ENCODE measurements at places on chromosomes 1 and 21.

GRCh38 chr1:186502087-186502486 is 41.2 kb upstream of the PDC start:
- DNase-seq = no peak

DNA sequence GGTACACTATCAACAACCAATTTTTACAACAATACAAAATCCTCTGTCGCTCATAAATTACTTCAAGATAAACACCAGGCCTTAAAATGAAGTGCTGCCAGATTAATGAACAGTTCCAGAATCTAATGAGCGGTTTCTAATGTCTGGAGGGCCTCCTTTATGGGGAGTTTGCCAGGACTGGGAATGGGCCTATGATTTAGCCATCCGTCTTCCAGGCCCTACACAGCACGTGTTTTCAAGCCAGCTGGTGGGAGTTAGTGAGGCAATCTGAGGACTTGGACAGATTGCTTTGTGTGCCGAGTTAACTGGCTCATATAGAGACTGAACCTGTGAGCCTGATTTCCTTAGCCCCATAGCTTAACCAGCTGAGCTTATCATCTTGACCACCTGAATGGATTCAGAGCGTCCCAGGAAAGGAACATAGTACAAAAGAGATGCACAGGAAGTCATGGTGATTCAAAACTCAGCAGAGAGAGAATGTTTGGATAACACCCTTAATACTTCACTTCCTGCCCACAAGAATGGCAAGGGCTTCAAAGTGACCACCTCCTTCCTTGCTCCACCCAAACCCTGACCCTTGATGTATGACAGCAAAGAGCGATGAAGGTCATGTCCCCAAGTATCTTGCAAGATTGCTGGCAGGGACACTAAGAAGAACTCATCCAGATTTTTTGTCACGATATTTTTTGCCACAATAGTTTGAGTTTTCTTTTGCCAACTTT is 143.5 kb downstream of the SLC30A10 start:
- DNase-seq = no peak

DNA sequence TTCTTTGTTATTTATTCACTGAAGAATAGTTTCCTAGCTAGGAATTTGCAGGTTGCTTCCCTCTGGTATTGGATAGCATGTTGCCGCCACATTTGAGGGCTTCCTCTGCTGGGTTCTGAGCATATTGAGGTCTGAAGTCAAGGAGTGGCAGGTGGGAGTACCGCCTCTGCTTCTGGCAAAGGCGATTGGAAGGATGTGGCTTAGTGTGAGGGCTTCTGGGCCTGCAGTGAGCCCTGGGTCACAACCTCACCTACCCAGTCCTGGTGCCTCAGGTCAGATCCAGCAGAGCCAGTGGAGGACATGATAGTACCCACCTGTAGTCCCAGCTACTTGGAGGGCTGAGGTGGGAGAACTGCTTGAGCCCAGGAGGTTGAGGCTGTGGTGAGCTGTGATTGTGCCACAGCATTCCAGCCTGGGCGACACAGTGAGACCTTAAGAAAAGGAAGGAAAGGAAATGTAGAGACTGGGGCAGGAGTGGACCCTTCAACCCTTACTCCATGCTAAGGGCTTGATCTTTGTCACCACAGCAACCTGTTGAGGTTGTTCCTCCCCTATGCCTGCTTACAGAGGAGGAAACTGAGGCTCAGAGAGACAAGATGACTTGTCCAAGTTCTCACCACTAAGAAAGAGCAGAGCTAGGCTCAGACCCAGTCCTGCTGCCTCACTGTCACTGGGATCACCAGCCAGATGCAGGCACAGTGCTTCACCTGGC is 22.8 kb downstream of the A3GALT2 start:
- no peak for DNase-seq

GRCh38 chr1:6771441-6771769 is 13.8 kb upstream of the CAMTA1 start:
- no peak for DNase-seq

GRCh38 chr1:52235646-52236045 is 93.8 kb downstream of the ZFYVE9 start:
- no peak for DNase-seq

DNA sequence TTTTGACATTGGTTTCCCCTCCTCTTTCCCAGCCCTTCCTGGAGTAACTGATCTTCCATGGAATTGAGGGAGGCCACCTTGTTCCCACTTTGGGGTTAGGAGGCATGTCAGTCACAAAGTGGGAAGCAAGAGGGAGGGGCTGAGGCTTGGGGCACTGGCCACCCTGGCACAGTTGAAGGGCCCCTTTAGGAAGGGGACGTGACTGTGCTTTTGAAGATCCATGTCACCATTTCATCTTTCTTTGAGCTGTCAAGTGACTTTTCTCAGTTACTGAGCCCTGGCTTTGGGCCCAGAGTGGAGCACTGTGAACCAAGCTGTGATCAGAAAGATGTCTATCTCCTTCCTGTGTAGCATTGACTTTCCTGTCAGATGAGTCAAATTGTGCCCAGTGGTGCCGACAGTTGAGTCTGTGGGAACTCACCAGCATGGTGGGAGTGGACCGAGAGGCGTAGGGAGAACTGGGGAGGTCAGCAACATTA is 38.5 kb upstream of the TDRD10 start:
- DNase-seq = no peak

DNA sequence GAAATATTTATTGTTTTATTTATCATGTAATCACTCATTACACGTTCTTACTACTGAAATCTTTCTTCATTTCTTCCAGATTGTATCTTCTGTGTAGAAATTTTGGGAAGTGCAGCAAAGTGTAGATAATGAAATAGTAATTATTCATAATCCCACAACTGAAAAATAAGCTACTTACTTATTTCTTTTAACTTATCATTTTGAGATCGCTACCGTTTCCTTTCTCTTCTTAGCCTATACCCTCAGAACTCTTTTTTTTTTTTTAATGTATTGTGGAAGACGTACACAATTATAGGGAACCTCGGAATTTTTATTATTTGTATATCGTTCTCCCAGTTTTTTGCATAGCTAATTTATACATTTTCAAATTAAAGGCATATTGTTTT is 518 bp upstream of the FH start:
- DNase-seq = no peak

DNA sequence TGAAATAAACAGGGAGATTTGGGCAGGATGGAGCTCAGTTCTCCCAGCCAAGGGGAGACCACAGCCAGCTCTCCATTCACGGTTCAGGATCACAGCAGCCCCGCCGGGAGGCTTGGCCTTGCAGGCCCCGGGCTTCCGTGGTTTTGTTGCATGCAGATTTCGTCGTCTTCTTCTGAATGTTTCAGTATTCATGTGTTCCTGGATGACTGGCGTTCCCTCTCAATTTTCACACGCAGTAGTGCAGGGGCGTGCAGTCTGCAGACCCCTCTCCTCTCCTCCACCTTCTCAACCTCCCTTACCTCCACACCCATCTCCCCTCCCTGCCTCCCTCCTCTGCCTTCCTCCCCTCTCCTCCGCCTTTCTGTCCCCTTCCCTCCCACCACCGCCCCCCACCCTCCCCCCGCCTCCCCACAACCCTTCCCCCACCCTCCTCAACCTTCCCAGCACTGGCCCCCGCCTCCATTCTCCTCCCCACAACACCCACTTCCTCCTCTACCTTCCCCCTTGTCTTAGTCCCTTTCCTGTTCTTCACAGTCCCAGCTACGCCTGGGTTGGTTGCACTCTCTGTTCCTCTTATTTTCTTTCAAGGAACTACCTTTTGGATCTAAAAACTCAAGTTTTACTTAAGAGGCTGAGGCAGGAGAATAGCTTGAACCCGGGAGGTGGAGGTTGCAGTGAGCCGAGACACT is 8.4 kb upstream of the SLC19A1 start:
- DNase-seq = no peak

GRCh38 chr1:19949016-19949415 is 25.6 kb upstream of the PLA2G2E start:
- peak; percentile 84 for DNase-seq

- DNase-seq = no peak
These were observed 352.5 kb downstream of the ZNF326 start for GRCh38 chr1:90347366-90347765.

DNA sequence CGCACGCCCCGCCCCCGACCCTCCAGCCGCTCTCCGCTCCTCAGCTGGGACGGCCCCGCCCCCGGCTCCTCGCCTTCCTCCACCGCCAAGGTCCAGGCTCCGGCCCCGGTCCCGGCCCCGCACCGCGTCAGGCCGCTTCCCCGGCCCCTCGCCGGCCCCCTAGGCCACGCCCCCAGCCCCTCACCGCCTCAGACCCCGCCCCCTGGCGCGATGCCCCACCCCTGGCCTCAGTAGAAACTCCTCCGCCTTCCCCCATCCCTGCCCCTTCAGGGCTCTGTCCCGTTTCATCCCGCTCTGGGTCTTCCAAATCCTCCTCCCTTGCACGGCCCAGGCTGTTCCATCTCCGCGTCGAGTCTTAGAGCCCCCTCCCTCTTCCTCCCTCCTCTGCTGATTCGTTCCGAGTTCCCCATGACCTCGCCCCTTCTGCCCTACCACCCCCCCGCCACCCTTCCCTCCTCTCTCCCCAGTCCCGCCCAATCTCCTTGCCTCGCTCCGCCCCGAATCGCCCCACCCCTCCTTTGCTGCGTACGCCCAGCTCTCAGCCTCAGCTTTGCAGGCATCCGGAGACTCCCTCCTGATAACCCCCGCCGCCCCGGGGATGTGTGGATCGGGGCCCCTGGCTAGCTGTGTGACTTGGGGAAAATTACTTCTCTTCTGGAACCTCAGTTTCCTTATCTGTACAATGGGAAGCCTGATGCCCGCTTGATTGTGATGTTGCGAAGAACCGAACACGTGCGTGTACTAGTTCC is 448 bp upstream of the ASAP3 start:
- peak; percentile 88 for DNase-seq

GRCh38 chr1:203172184-203173010 is 3.2 kb downstream of the MYBPH start:
- no peak for DNase-seq

DNA sequence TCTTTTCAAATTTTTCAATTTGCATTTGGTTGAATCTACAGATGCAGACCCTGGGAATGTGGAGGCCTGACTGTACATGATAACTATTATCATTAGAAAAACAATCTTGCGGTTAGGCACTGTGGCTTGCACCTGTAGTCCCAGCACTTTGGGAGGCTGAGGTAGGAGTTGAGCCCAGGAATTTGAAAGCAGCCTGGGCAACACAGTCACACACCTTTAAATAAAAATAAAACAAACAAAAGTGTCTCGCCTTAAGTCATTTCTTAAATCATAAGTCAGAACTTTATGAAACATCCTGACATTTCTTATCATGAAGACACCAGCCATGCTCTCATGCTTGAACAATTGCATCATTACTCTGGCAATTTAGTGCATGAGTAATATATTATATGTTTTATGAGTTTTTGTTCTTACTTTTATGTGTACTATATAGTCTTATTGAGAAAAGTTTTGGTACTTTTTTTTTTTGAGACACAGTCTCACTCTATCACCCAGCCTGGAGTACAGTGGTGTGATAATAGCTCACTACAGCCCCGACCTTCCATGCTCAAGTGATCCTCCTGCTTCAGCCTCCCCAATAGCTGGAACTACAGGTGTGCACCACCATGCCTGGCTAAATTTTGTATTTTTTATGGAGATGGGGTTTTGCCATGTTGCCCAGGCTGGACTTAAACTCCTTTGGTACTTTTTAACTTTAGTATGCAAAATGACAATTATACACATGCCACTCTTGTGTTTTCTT is 7.8 kb downstream of the TBX19 start:
- DNase-seq = no peak

DNA sequence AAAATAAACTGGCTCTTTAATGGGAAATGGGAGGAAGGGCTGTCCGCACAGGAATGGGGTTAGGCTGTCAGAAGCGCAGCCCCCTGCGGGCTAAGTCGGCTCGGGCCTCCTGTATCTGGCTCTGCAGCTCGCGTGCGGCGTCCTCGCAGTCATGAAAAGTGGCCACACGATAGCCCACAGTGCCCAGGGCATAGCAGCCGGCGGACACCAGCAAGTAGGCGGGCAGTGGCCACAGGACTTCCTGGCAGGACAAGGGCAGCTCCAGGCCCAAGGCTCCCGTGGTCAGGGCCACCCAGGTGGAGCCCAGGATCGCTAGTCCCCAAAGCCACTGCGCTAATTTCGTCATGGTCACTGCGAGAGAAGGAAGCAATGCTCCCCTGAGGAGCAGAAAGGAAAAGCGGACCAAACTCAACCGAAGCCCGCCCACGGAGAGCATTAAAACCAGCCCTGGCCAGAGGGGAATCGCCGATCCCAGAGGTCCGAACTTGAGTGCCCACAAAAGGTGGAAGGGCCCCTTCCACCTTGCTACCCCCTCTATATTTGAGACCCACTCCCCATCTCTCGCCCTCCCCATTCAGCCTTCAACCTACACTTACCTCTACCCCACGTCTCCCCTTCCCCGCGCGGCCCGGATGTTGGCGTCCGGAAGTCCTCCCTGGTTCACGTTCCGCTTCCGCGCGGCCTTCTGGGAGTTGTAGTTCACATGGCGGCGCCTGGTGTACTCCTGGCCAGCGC is at the start of gene DPM3:
TSS of gene DPM3 (minus strand) at position 637 of the 735 bp plus-strand sequence. CDS start at position 346, 291 bp downstream.
- peak; percentile 65 for DNase-seq

DNA sequence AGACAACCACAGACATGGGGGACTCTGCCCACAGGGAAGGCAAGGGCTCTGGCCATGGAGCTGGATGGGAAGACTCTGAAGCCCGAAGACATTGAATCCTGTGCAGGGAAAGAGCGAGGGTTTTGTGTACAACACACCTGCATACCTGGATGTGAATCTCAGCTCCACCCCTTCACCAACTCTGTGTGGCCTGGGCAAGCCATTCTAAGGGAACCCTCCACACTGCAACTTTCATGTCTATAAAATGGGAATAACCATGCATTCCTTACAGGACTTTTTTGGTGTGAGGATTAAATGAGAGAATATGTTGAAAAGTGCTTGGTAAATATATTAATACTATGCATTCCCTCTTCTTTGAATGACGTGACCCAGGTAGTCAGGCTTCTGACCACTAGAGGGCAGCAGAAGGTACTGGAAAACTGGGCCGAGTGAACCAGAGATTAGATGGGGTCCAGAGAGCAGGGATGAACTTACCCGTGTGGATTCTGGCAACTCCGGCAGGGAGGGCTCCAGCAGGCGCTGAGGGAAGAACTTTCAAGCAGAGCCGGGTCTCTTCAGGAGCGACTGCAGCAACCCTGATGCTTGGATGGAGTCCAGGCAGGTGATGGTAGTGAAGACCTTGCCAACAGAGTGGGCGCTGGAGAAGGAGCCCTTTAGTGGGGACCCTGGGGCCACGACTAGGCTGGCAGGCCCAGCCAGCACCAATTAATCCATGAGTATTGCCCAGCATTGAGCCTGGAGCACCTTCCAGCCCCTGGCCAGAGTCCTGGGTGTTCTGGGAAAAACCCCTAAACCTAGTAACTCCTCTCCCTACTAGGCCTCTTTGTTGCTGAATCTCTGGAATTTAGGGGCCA is 834 bp upstream of the ELF3 start:
- DNase-seq = peak; percentile 62

DNA sequence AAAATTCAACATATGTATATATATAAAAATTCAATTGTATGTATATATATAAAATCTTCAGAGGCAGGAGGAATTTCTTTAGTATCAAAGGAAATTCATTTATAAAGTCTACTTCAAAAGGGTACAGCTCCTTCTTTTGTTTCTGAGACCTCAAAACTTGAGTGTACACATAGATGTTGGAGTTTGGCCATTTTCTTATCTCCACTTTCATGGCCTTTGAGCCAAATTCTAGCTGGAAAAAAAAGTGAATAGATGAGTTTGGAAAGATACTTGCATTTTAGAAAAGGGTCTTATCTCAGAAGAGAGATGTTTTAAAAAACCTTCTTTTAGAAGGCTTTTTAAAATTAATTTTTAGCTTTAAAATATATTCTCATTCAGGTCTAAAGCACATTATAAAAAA is 103.2 kb downstream of the ATF6 start:
- no peak for DNase-seq
